ENCODE measurements at places on chromosomes 3 and 15.

DNA sequence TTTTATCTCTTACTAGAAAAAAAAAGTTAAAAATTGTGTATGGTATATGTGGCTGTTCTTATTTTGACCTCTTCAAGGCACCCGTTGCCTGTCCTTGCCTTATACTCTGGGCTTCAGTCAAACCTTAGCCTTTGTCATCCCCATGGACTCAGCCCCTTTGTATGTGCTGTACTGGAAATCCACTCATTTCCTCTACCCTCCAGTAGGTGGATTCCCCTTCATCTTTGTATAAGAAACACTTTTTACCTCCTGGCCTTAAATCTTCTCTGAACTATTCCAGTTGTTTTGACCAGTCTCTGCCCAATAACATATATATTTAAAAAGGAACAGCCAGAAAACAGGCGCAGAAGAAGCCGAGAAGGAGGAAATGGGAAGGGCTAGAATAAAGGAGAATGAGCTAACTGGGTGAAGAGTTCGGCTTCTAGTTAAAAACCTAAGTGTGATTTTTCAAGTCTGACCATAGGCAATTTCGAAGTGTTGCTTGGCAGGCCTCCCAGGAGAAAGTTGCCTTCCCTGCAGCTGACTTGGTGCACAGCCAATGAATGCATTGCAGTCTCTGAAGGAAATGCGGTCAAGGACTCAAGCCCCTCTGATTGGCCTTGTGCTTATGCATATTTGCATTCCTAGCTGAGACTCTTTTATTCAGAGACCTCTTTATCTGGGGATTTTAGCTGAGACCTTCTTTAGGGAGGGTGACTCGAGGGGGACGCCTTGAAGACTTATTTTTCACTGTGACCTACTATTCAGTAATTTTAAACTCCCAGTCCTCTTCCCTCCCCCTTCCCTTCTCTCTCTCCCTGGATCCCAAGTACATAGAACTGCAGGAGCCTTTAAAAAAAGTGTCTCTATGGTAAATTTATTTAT lies 277.4 kb downstream of the ROBO1 start:
- H3K4me3 ChIP-seq, result no peak overlapping the region
- no peaks in the 10 kb centered on the region for H3K36me3 ChIP-seq
- no peak overlapping the region for H3K27ac ChIP-seq
- H3K4me1 ChIP-seq, result no peaks in the 10 kb centered on the region
- H3K27me3 ChIP-seq, result no peaks in the 10 kb centered on the region

DNA sequence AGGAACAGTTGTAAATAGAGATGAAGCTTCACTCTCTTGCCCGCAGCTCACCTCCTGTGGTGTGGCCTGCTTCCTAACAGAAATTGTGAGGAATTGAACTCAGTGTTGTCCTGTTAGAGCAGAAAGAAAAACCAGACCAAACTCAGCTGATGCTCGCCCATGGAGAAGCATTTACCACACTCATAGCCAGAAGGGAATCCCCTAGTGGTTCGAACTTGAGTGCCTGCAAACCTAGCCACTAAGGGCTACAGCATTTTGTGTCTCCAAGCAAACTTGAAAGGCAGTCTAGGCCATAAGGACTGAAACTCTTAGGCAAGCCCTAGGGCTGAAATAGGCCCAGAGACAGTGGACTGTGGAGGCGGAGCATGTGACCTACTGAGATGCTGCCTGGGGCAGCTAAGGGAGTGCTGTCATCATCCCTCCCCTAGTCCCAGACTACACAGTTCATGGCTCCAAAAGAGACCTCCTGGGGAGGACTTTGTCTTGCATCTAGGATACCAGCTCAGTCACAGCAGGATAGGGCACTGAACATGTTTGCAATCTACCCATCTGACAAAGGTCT lies 44.5 kb upstream of the MCTP2 start:
- ATAC-seq, result no peak
- no peak overlapping the region for H3K27ac ChIP-seq
- peaks cover 8% of the 10 kb centered on the region for H3K27me3 ChIP-seq
- no peaks in the 10 kb centered on the region for H3K4me1 ChIP-seq

- ATAC-seq, result no peak
- H3K36me3 ChIP-seq, result no peaks in the 10 kb centered on the region
- no peaks in the 10 kb centered on the region for H3K27me3 ChIP-seq
Measured at GRCh38 chr3:180466401-180467011, 135.5 kb upstream of the TTC14 start.

GRCh38 chr3:146142757-146143156 lies 18.2 kb downstream of the PLOD2 start:
- no peaks in the 10 kb centered on the region for H3K36me3 ChIP-seq
- H3K4me3 ChIP-seq, result no peak overlapping the region
- no peak for ATAC-seq
- H3K27ac ChIP-seq, result no peak overlapping the region
- H3K4me1 ChIP-seq, result no peaks in the 10 kb centered on the region

DNA sequence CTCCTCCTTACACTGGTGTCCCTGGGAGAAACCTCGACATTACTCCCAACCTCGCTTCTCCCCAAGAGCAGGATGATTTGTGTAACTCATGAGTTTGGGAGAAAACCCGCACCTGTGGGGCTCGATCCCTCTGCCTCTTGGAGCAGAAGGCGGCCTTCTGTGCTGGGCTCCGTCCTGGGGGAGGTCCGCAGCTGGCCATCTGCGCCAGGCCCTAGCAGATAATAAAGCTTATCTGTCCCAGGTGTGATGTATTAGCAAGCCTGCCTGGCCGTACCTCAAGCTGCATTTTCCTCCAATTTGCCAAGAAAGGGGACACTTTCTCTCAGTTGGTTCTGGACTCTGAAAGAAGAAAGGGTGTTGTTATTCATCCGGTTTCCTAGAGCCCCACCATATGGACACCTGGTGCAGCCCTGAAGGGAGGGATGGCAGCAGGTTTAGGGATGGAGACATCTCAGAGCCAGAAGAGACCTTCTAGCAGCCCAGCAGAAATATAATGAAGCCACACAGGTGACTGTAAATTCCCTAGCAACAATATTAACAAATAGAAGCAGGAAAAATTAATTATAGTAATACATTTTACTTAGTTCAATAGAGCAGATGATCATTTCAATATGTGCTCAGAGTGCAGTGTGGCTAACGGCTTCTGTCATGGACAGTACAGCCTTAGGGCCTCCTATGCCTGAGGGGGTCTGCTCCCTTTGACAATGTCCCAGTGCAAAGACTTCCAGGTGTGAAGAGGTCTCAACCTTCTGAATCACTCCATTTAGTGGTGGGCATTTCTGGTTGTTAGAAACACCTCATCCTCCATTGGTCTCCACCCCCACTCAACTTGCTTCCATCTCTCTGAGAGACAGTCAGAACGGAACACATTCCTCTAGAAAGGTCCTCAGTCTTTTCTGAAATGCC lies 94.8 kb downstream of the CPN2 start:
- H3K27ac ChIP-seq, result peak overlapping the region; percentile 55
- peaks cover 10% of the 10 kb centered on the region for H3K4me1 ChIP-seq
- H3K27me3 ChIP-seq, result peaks cover 8% of the 10 kb centered on the region
- no peak for ATAC-seq

DNA sequence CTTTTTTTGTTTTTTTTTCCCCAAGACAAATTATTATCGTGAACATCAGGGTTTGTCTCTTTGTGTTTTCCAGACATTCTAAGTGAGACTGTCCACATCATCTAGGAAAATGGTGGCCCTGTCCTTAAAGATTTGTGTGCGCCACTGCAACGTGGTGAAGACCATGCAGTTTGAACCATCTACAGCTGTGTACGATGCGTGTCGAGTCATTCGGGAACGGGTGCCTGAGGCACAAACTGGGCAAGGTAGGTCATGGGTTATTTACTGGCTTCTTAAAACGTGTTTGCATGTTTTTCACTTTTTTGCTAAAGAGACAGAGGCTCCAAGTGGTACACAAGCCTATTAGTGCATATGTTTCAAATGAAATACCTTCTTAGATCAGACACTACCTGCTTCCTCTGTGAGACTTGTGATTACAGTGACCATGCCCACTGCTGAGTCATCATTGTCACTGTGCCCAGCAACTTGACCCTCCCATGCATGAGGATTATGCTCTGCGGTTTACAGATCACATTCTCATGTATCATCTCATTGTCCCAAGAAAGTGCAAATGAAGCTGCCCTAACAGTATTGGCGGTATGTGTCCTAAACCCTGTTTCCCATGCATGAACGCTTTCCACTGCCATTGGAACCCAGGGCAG lies 395.2 kb upstream of the TPM1 start:
- peaks cover under 1% of the 10 kb centered on the region for H3K36me3 ChIP-seq
- peaks cover 9% of the 10 kb centered on the region for H3K4me1 ChIP-seq
- peaks cover 12% of the 10 kb centered on the region for H3K27me3 ChIP-seq

DNA sequence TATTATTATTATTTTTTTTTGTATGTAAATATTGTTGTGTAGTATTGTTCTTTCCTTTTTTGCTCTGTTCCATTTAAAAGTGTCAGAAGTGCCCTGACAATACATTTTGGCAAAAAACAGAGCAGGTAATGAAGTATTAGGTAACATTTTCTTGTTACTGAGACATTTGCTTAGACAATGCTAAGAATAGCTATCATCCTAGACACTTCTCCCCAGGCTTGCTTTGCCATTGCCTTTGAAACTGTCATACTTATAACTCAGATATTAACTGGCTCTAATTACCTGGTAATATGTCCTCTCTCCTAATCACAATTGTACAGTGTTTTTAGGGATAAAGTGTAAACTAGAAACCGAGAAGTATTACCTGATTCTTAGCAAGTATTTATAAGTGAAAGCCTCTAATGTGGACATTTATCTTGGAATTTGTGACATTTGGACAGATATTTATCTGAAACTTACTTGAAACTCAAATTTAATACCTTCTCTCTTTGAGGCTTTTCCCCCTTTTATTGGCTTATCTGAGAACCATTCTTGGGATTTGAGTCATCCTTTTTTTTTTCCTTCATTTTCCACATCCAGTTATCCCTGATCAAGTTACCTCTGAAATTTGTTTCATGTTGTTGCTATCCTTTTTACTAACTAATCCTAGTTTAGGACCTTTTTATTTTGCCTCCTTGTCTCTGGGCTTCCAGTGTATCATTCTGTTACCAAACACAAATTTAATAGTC lies 13.1 kb downstream of the ARIH1 start:
- H3K4me3 ChIP-seq, result no peak overlapping the region
- ATAC-seq, result no peak
- H3K27ac ChIP-seq, result no peak overlapping the region
- peaks cover 27% of the 10 kb centered on the region for H3K36me3 ChIP-seq

Measured in stimulated activated memory B cell treated with anti-CD40 and anti-IgM and Interleukin-4, amounts not matched to agents 10 μg/mL and 1 μg/mL and 100 μg/mL, for 72 hours (primary cell).